ENCODE measurements at places on chromosomes 13 and 19. TPM values are rescaled to one million over a fixed set of nuclear protein-coding genes. Genes with fewer than 3 reads are reported as not detected.
A peak's percentile ranks its signal among the peaks of the same experiment; 100 is the strongest.

DNA sequence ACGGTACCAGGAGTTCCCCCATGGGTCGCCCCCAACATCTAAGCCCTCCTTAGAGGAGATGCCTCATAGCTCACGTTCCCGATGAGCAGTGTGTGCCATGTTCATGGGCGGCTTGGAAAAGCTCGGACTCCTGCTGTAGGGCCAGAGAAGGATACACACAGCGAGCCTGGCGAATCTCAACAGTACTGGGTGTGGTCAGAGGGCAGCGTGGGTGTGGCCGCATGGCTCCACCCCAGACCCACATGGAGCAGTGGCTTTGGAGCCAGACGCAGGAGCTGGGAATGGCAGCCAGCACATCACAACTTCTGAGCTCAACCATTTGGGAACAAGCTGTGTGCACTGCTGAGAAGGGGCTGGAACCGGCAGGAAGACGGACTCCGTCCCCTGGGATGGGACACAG lies 15.6 kb downstream of the CAPS start:
- no peak for DNase-seq

LIM2 gene
- not detected for total RNA-seq

DNA sequence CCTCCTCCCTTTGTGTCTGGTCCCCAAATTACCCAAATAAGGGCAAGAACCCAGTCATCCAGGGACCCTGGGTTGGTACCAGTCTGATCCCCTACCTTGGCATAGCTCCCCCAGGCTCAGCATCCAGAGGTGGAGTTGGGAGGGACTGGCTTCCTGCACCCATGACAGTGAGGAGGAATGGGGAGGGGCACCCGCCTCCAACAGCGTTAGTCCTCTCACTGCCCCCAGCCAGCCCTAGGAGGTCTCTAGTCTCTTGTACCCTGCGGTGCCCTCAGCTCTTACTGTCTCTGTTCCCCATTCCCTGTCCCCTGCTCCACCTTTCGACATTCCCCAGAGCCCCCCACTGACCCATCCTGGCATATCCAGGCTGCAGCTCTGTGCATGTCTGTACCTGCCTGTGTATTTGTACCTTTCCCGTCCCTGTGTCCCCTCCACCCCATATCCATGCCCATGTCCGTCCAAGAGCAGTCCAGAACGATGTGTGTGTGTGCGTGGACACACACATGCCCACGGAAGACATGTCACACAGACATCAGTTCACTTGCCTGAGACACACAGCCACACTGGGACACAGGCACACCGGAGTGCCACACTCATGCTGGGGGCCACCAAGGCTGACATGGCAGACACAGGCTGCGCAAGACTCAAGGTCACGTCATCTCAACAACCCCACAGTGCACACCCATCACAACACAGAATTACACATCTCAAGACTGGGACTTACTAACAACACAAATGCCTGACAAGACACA lies 17.8 kb downstream of the ERFL start:
- no peak for DNase-seq

EHD2 gene
- 66.0 TPM for total RNA-seq

MIA gene
- total RNA-seq, result not detected

- DNase-seq, result no peak
Observed at GRCh38 chr13:110665491-110666254, 40.2 kb downstream of the CARS2 start.

CALR3 gene
- total RNA-seq, result not detected

VMAC gene
- total RNA-seq, result 3.0 TPM

DNA sequence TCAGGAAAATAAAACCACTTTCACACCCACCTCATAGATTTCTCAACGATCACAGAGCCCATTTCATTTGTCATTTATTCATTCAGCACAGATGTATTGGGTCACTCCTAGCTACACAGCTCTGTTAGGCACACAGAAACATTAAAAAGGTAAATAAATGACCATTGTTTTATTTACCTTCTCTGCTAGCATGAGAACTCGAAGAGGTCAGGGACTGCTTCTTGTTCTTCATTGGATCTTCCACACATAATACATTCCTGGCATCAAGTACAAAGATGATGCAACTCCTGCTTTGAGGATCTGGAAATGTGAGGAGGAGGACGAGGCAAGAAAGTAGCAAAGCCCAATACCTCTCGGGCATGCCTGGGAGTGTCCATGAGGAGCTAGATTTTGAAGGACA lies 168.1 kb downstream of the RBM26 start:
- no peak for DNase-seq

ERICH4 gene
- not detected for total RNA-seq

DNA sequence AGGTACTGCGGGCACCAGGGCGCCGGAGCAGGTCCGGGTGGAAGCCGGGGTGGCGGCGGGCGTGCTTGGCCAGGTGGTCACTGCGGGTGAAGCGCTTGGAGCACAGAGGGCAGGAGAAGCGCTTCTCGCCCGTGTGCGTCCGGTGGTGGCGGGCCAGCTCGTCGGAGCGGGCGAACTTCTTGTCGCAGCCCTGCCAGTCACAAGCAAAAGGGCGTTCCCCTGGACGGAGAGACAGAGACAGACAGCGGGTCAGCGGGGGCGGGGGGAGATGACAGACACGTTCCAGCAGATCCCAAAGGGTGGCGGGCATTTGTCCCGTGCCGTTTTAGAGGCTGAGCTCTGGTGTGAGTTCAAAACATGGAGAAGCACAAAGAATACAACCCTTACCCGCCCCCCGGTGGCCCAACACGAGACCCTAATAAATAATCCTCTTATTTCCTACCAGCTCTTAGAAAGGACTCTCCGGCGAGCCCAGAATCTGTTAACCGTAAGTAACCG lies 6.3 kb upstream of the REXO1 start:
- DNase-seq, result no peak

DNA sequence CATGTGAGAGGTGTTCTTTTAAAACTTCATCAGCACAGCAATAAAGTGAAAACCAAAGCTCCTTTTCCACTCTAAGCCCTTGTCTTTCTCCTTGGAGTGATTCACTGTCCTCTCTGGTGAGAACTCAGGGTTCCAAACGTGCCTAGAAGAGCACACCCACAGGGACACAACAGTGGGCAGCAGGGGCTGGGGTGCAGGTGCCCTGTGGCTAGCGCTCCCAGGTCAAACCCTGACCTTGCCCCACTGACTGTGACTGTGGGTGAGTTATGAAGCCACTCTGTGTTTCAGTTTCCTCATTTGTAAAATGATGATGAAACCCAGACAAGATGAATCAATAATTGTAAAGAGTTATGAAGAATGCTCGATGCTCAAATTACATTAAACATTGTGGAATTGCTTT lies 37.6 kb upstream of the IGFL1 start:
- DNase-seq, result no peak

INSL3 gene
- not detected for total RNA-seq

DNA sequence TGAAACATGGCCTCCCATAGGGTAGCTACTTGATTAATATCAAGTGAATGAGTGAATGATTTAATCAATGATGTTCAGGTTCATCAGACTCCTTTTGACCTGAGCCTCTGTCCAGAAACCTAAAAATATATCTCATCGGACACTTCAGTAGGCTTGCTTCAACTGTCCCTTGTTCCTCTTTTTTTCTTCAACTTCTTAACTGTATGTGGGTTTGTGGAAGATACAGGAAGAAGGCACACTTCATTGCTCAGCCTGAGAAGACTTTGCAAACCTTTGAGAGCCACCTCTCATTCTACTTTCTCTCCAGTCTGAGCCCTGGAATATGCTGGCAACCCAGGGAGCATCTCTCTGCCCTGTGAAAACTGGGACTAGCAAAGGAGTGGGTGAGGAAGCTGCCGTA lies 557.0 kb downstream of the FGF9 start:
- DNase-seq, result no peak

DNA sequence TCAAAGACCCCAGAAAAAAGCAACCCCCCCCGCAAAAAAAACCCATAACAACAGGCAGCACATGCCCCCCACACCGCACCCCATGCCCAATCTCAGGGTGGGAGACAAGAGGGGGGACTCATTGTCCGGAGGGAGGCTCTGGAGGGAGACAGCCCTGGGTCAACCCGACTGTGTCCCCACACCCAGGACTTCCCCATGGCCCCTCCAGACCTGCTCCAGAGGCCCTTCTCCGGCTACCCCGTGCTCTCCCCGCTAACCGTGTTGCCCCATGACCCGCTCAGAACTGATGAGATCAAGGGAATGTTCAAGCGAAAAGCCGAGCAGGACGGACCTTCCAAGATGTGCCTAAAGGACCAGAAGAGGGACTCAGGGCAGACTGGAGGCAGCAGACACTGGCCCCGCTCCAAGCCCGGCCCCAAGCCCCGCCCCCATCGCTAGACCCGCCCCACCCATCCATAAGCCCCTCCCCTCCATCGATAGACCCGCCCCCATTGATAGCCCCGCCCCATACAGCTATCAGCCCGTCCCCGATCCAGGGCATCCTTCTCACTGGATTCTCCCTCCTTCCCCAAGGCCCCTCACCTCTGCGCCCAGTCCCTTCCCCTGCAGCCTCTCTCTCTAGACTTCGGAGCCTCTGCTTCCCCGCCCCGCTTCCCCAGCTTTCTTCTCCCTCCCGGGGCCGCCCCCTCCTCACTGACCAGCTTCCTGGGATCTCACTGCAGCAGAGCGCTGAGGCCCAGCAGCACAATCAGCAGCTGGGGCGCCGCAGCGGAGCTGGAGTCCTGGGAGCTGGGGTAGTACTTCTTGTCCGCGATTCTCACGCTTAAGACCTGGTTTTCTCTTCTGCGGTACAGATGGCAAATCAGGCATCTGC lies 2.2 kb downstream of the BST2 start:
- DNase-seq, result no peak

GRCh38 chr13:88675347-88675996 lies 1004.3 kb downstream of the SLITRK5 start:
- DNase-seq, result no peak

SNRNP70 gene
- total RNA-seq, result 207 TPM

DNA sequence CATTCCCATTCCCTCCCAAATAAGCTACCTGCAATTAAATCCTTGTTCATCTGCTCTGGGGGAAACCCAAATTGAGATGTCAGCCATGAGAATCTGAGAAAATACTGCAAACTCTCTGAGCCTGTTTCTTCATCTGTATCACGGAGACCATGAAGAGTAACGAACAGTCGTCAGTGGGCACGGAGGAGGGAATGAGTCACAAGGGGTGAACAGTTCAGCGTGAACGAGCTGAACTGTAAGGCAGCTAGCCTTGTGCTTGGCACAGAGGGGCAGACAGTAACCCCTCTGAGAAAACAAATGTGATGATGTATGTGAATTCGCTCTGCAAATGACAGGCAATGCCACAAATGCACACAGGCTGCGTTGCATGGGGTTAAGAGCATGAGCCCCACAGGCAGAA lies 288.7 kb downstream of the FOXO1 start:
- peak; percentile 57 for DNase-seq

GRCh38 chr13:73731564-73731963 lies 402.6 kb downstream of the KLF12 start:
- no peak for DNase-seq

C19orf85 gene
- not detected for total RNA-seq

RUBCNL gene
- total RNA-seq, result 0.06 TPM

TRPC4 gene
- total RNA-seq, result 1.1 TPM

GRCh38 chr13:94239135-94239534 lies 240.3 kb downstream of the DCT start:
- DNase-seq, result peak; percentile 89

Data from LHCN-M2 (cell line).